Ureter (tissue), 1 donor: ENCODE measurements at places on chromosomes 1 and 21. TPM values are rescaled to one million over a fixed set of nuclear protein-coding genes. Genes with fewer than 3 reads are reported as not detected.

HSF2BP gene
- 2.0 TPM for total RNA-seq

MFSD2A gene
- total RNA-seq = 28.5 TPM

KRTAP10-1 gene
- total RNA-seq = not detected

LPAR3 gene
- 20.8 TPM for total RNA-seq

TMIGD3 gene
- 1.2 TPM for total RNA-seq
